ENCODE measurements at places on chromosomes 11 and 22. TPM values are rescaled to one million over a fixed set of nuclear protein-coding genes. Genes with fewer than 3 reads are reported as not detected.

Gene LARGE2
- polyA plus RNA-seq = 17.1 TPM

Gene MS4A7
- 18.8 TPM for polyA plus RNA-seq

Gene C22orf42
- polyA plus RNA-seq = not detected

Gene FOLR1
- polyA plus RNA-seq = 2.7 TPM

Gene CCDC88B
- polyA plus RNA-seq = 19.1 TPM

Gene PKP3
- polyA plus RNA-seq = 15.4 TPM

Gene PDE2A
- polyA plus RNA-seq = 11.2 TPM

Measured in adipose tissue (tissue), 3 donors.